Tibial nerve (tissue), 4 donors: ENCODE measurements at places on chromosomes 3 and 15. TPM values are rescaled to one million over a fixed set of nuclear protein-coding genes. Genes with fewer than 3 reads are reported as not detected.

The ITIH4 gene
- total RNA-seq, result 7.6 TPM

The EFCC1 gene
- total RNA-seq, result 2.1 TPM

DNA sequence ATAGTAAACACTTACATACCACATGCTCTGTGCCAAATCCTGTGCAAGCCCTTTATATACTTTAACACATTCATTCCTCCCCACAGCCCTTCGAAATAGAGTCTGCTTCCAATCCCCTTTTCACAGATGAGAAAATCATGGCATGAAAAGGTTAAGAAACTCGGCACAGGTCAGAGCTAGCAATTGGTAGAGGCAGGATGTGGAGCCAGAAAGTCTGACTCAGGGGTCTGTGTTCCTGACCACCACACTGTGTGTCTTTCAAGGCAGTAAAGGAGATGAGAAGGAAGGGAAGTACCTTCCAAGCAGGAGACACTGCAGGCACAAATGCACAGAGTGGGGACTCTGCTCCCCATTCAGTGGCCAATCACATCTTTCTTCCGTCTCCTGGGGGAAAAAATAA lies 61.1 kb downstream of the SCN11A start:
- H3K27ac ChIP-seq, result no peak overlapping the region
- no peak for DNase-seq

DNA sequence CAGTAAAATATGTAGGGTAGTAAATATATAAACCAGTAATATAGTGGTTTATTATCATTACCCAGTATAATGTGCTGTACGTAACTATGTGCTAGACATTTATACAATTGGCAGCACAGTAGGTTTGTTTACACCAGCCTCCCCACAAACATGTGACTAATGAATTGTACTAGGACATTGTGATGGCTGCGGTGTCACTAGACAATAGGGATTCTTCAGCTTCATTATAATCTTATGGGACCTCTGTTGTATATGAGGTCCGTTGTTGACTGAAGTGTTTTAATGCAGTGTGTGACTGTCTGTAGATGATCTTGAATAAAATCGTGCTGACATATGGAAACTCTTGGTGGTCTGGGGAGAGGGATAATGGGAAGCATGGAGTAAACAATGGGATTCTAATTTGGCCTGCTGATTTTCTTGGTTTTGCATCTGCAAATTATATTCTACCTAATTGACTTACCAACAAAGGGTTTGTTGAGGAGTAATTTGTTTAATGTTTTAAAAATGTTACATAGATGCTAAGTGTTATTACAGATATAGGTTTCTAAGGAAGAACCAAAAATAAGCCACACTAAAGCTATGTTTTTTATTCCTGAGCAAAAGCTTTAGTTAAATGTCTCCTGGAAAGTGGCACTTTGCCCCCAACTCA lies 496.5 kb upstream of the TBL1XR1 start:
- H3K36me3 ChIP-seq, result no peaks in the 10 kb centered on the region
- H3K27me3 ChIP-seq, result no peaks in the 10 kb centered on the region
- DNase-seq, result no peak
- H3K4me1 ChIP-seq, result no peaks in the 10 kb centered on the region
- no peak overlapping the region for H3K27ac ChIP-seq
